ENCODE measurements at places on chromosomes 1 and 21. TPM values are rescaled to one million over a fixed set of nuclear protein-coding genes. Genes with fewer than 3 reads are reported as not detected.

- H3K4me1 ChIP-seq: peaks cover 54% of the 10 kb centered on the region
- no peak for DNase-seq
- H3K27me3 ChIP-seq: no peaks in the 10 kb centered on the region
- no peak overlapping the region for H3K4me3 ChIP-seq
- no peaks in the 10 kb centered on the region for H3K36me3 ChIP-seq
Observed at GRCh38 chr21:45295576-45296365, 8.1 kb upstream of the POFUT2 start.

DNA sequence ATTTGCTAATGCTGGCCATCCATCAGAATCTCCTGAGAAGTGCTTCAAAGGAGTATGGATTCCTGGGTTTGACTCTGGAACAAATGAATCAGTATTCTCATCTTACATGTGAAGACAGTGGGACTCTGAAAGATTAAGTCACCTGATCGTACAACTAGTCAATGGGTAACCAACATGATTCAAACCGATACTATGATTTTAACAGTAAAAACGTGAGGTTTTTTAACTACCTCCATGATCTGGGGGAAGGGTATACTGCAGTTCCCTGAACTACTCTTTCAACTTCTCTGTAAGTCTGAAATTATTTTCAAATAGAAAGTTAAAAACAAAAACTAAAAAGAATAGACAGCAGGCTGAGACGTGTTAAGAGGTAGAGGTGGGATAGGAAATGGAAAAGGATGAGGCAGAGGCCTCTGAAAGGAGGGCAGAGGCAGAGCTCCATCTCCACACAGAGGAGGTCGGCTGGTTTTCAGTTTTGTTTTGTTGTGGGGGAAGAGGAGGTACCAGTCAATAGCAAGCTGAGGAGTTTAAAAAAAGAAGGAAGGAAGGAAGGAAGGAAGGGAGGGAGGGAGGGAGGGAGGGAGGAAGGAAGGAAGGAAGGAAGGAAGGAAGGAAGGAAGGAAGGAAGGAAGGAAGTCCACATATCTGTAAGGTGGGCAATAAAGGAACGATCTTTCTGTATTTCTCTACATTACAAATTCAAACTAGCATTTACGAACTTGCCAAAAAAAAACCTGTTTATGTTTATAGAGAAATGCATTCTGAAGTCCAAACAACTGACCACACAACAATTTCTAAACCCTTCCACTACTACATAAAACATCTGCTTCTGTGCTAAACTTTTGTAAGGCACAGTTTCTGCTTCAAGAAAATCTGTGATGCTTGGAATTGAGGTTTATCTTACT lies 213.1 kb downstream of the RERE start:
- peaks cover 30% of the 10 kb centered on the region for H3K4me1 ChIP-seq
- no peak overlapping the region for H3K27ac ChIP-seq

DNA sequence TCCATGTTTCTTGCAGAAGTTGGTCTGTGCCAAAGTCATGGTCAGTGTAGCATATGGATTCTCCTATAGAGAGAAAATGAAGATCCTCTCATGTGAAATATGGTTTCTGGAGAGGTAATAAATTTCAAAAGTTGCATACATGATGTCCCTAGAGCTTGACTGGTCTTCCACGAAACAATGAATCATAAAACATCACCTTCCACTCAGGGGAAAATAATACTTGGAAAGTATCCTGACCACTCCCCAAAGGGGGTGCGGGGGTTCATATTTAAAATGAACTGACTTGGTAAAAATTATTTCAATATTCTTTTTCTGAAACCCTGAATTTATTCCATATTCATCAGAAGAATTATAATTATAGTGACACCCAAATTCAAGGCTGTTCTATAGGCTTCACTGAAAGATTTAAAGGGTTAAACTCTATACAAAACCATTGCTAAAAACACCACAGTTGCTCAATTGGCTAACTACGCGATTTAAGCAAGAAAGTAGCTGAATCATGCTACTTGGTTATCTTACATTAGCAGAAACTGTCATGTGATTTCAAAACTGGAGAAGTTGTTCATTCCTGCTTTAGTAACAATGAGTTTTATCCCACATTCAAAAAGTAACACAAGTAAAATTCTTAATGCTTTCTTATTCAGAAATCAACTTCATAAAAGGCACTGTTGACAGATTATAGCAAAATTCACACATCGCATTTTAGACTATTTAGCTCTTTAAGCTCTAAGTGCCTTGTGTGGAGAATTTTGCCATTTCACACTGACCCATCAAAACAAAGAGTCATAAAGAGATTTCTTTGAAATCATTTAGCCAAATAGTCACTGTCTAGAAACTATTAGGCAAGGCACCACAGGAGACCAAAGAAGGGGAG lies 5.3 kb downstream of the CREG1 start:
- peak overlapping the region; percentile 51 for H3K27ac ChIP-seq
- peaks cover 4% of the 10 kb centered on the region for H3K4me1 ChIP-seq
- H3K36me3 ChIP-seq: peaks cover 21% of the 10 kb centered on the region
- no peak overlapping the region for H3K4me3 ChIP-seq

The OLIG2 gene
- total RNA-seq: 0.18 TPM

DNA sequence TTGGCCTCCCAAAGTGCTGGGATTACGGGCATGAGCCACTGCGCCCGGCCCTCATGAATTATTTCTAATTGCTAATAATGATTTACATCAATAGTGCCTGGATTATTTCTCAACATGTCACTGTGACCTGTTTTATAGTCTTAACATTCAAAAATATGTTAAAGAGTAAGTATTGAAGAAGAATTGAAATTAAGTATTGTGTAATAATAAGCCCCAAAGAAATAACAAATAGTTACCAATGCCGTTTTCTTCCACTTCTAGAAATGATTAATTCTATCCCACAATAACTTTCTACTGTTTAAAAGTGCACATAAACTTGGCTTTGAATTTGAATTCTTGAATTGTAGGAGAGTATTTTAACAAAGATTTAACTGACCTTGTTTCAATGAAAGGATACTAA lies 19.5 kb downstream of the SPATA17 start:
- H3K4me1 ChIP-seq: no peaks in the 10 kb centered on the region
- no peaks in the 10 kb centered on the region for H3K27me3 ChIP-seq
- H3K4me3 ChIP-seq: no peak overlapping the region
- H3K36me3 ChIP-seq: no peaks in the 10 kb centered on the region
- DNase-seq: no peak

The TOE1 gene
- 6.4 TPM for total RNA-seq

DNA sequence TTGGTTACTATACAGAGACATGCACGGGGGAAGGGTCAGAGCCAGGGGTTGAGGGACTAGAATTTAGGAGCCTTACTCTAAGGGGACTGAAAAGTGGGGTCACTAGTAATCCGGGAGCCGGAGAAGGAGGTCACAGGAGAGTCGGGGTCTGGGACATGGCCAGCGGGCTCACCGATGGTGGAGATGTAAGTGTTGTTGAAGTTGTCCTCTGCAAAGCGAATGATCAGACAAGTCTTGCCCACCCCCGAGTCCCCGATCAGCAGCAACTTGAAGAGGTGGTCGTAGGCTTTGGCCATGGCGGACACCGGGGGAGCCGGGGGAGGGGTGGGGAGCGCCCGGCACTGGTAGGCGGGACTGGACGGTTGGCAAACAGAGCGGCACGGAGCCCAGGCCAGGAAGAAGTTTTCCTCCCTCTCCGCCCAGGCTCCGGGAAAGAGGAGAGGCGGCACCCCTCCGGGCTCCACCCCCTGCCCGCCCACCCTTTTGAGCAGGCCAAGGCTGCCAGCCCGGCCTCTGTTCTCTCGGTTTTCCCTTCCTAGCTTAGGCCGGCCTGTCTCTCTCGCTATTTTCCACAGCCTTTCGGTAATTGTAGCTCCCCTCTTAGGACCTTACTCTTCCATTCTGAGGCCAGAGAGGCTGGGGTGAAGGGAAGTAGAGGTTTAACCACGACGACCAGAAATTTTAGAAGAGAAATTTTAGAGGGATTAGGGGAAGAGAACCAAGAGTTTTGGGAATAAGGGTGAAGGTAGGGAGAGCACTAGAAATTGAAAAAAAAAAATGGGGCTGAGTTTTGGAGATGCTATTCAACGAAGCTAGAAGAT lies at the start of gene RAB13:
Gene RAB13, minus strand, starts transcription at position 399 of the 821 bp plus-strand sequence. Its CDS starts 103 bp downstream, at position 296.
- peak; percentile 93 for DNase-seq
- H3K27ac ChIP-seq: peak within 1 kb of the TSS; percentile 91
- peaks cover 4% of the 10 kb centered on the region for H3K4me1 ChIP-seq
- H3K4me3 ChIP-seq: peak within 1 kb of the TSS; percentile 49
- H3K27me3 ChIP-seq: no peaks in the 10 kb centered on the region
- peaks cover 5% of the 10 kb centered on the region for H3K36me3 ChIP-seq

The TBX19 gene
- total RNA-seq: 3.6 TPM

GRCh38 chr1:78291872-78292271 lies 198.9 kb upstream of the PTGFR start:
- H3K27me3 ChIP-seq: no peaks in the 10 kb centered on the region
- no peaks in the 10 kb centered on the region for H3K36me3 ChIP-seq
- H3K4me1 ChIP-seq: no peaks in the 10 kb centered on the region
- no peak overlapping the region for H3K27ac ChIP-seq

The SFT2D2 gene
- 58.4 TPM for total RNA-seq

The PERM1 gene
- not detected for total RNA-seq

GRCh38 chr1:118047006-118047649 lies 117.6 kb downstream of the WDR3 start:
- no peaks in the 10 kb centered on the region for H3K36me3 ChIP-seq
- DNase-seq: no peak
- H3K27ac ChIP-seq: no peak overlapping the region
- H3K4me1 ChIP-seq: no peaks in the 10 kb centered on the region

The GJA4 gene
- total RNA-seq: 22.6 TPM

DNA sequence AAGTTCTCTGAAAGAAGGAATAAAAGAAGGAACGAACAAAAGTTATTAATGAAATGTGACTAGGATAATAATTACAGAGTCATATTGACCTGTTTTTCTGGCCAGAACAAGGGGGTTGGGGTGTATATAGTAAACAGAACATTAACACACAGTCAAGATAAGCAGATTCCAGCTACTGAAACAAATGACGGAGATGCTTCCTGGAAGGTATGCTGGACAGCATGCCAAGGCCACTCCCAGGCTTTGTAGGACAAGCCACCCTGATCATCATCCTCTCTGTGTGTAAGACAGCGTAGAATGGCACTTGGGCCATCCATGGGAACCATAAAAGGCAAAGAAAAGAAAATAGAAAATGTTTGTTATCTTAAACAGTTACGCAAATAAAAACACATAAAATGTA lies 120.7 kb downstream of the TGFBR3 start:
- H3K4me3 ChIP-seq: no peak overlapping the region
- no peaks in the 10 kb centered on the region for H3K36me3 ChIP-seq
- DNase-seq: no peak

The PRAMEF10 gene
- total RNA-seq: not detected

DNA sequence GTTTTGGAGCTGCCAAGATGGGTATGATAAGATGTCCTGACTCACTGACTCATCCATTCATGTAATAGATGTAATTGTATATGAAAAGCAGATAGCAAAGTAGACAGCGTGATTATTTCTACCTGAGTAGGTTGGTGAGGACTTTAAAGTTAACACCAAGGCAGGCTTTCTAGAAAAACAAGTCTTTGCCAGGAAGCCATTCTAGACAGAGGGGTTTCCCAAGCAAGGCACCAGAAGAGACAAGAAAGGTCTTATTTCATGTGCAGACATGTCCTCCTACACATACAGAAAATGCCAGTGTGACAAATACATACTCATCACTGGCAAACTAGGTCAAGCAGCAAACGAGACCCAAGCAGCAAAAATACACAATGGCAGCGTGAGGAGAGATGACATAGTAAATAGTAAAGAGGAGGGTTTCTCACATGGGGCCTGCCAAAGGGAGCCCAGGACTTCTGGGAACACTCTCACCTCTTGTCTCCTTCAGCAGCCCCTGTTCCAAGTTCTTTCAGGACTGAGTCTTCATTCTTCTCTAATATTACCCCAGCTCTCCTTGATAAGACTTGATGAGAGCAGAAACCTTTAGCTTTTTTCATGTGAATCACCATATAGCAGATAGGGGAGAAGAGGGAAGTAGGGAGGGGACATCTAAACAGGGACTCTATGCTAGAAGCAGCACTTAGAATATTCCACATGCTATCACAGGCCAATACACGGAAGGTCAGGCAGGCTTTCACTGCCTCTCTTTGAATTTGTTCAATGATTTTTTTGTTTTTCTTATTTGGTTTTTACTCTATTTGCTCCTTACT lies 114.6 kb upstream of the ATP1B1 start:
- H3K27ac ChIP-seq: no peak overlapping the region
- no peaks in the 10 kb centered on the region for H3K4me1 ChIP-seq
- DNase-seq: no peak
- H3K36me3 ChIP-seq: no peaks in the 10 kb centered on the region

The SPRR4 gene
- not detected for total RNA-seq

- no peaks in the 10 kb centered on the region for H3K36me3 ChIP-seq
- H3K4me1 ChIP-seq: no peaks in the 10 kb centered on the region
- no peaks in the 10 kb centered on the region for H3K27me3 ChIP-seq
- no peak for DNase-seq
Observed at GRCh38 chr21:31937303-31937702, 64.5 kb downstream of the HUNK start.

GRCh38 chr1:182395906-182396305 lies 4.3 kb upstream of the GLUL start:
- no peaks in the 10 kb centered on the region for H3K36me3 ChIP-seq
- no peaks in the 10 kb centered on the region for H3K27me3 ChIP-seq
- no peak overlapping the region for H3K27ac ChIP-seq
- DNase-seq: no peak
- H3K4me1 ChIP-seq: no peaks in the 10 kb centered on the region
- no peak overlapping the region for H3K4me3 ChIP-seq

The S100PBP gene
- 28.8 TPM for total RNA-seq

DNA sequence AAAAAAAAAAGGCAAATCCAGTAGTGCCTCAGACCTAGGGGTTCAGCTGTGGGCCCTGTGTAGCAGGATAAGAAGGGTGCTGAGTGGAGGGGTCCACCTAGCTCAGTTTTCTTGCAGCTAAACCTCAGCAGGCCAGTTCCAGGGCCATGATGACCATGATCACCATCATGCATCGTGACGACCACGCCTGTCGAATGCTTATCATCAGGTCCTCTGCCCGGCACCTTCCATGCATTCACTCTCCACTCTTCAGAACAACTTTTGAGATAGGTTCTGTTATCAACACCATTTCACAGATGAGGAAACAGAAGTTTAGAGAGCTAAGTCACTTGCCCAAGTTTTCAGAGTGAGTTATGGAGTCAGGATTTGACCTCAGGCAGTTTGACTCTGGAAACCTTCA lies 54.9 kb downstream of the ACBD3 start:
- H3K36me3 ChIP-seq: no peaks in the 10 kb centered on the region
- no peak overlapping the region for H3K4me3 ChIP-seq
- H3K27ac ChIP-seq: no peak overlapping the region
- H3K27me3 ChIP-seq: no peaks in the 10 kb centered on the region
- DNase-seq: no peak
